ENCODE measurements at places on chromosomes 16 and 17.

GRCh38 chr17:67546578-67547527, 169.8 kb downstream of the PITPNC1 start:
- DNase-seq = no peak

GRCh38 chr17:20797292-20797691, 217.8 kb downstream of the CDRT15L2 start:
- no peak for DNase-seq

GRCh38 chr17:18138065-18138749, 29.7 kb downstream of the MYO15A start:
- no peak for DNase-seq

DNA sequence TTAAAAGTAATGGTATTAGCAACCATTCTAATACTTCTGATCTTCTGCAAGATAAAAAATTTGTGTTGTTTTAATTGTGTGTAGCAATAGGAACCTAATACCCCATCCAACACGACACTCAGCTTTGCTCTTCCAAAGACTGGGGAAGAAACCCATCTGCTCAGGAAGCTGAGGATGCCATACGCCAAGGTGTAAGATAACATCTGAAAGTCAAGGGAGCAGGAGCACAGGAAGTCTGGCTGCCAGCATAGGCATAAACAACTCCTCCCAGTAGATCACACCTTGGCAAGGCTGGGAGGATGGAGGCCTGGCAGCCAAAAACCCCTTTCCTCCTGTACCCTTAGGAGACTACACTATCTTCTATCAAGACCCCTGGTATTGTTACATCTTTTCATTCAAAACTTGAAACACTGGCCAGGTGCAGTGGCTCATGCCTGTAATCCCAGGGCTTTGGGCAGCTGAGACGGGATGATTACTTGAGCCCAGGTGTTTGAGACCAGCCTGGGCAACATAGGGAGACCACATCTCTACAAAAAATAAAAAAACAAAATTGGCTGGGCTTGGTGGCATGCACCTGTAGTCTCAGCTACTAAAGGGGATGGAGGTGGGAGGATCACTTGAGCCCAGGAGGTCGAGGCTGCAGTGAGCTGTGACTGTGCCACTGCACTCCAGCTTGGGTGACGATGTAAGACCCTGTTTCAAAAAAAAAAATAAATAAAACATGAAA, 5.7 kb upstream of the SPHK1 start:
- DNase-seq = peak; percentile 98

GRCh38 chr16:9836118-9836736, 346.0 kb downstream of the GRIN2A start:
- no peak for DNase-seq

DNA sequence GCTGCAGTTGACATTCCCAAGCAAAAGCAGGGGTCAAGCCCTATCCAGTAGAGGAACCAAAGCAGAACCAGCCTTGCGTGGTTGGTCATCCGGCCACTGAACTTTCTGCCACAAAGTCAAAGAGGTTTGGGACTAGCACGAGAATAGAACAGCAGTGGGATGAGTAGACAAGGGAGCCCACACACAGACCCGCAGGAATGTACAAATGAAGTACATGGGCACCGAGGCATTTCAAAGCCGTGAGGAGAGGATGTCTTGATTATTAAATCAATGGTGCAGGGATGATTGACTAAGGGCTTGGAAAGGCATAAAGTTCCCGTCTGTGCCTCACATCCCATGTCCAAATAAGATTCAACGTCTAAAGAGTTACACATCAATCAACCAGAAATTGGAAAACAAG, 81.8 kb upstream of the TBC1D3K start:
- DNase-seq = no peak

- DNase-seq = no peak
Measured at GRCh38 chr16:24075931-24076716, 180.0 kb upstream of the CACNG3 start.

- DNase-seq = peak; percentile 83
Measured at GRCh38 chr17:79400989-79401703, 209.7 kb downstream of the RBFOX3 start.

DNA sequence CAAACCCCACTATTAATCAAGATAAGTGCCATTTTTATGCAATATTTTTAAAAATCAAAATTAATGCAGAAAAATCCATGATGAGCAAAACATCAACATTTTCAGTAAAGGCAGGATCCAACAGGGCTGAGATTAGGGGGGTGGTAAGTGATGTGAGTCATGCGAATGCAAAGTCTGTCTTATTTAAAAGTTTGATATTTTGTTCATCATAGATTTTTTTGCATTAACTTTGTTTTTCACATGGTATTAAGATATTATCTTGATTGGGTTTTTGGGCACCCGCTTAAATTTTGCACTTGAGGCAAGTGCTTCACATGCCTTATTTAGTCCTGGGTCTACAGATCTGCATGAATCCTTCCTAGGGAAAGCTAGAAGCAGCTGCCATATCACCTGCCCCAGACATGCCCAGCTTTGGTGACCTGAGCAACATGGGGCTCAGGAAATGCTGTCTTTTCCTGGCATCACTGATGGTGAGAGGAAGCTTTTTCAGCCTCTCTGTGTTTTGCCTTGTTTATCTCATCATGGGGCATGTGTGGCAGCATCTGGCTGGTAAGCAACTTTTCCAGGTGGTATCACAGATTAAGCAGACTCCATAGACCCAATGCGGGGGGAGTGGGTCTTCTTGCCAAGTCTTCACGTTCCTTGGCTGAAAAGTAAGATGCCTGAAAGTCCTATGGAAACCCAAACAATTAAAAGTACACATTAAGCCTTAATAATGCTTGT, 57.6 kb upstream of the NFAT5 start:
- DNase-seq = peak; percentile 47

All from NCI-H2171 treated with DMSO at 0.1 percent for 48 hours (cell line).